ENCODE measurements at places on chromosomes 6 and 20.
A peak's percentile ranks its signal among the peaks of the same experiment; 100 is the strongest.

GRCh38 chr6:69796073-69796641 lies 653 bp downstream of the LMBRD1 start:
- peak; percentile 61 for DNase-seq

GRCh38 chr6:25731721-25732120 lies 22.8 kb upstream of the SLC17A4 start:
- no peak for DNase-seq

DNA sequence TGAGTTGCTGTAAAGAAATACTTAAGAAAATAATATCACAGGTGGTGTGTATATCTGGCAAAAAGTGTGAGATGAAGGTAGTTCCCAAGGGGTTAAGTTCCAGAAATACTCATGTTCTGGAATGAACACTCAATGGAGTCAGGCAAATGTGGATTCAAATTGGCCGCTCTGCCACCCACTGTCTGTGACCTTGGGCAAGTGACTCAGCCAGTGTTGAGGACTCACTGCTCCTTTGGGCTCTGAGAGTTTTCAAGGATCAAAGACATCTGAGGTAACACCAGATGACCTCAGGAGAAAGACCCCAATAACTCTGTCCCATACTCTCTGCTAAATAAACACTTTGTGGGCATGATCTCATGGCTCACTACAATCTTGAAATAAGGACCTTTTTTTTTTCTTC lies 59.2 kb upstream of the EYA2 start:
- DNase-seq, result no peak

GRCh38 chr6:56752009-56752408 lies 109.3 kb upstream of the DST start:
- no peak for DNase-seq

DNA sequence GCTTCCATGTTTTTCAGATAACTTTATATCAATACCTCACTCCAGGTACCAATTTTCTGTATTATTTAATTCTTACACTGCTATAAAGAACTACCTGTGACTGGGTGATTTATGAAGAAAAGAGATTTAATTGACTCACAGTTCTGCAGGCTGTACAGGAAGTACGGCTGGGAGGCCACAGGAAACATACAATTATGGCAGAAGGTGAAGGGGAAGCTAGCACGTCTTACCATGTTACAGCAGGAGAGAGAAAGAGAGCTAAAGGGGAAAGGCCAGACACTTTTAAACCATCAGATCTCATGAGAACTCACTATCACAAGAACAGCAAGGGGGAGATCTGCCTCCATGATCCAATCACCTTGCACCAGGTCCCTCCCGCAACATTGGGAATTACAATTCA lies 119.1 kb upstream of the BMP5 start:
- no peak for DNase-seq

DNA sequence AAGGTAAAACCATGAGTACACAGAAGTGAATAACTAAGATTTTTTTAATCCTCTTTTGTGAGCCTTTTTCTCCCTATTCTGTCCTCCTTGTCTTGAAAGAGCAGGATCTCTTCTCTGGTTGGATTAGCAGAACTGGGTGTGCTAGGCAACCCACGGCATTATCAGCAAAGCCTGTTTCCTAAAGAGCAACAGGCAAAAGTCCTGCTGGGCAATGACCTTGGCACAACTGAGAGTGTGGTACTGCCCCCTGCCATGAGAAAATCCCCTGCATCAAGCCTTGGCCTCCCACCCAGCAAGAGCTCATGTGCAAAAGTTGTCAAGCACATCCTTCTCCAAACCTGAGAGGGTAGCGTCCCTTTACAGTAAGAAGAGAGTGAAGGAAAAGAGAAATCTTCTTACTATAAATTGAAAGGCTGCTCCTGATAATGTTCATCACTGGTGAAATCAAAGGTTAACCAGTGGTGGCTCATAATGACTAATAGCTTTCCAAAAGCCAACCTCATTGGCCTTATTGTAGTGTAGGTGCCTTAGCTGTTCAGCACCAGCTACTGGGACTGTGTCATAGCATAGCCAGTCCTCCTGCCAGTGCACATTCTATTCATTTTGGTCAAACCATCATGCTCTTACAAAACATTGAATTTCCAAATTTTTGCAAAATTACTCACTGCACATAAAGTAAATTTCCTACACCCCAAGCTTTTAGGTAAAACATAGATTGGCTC lies 17.1 kb downstream of the KIF6 start:
- no peak for DNase-seq

DNA sequence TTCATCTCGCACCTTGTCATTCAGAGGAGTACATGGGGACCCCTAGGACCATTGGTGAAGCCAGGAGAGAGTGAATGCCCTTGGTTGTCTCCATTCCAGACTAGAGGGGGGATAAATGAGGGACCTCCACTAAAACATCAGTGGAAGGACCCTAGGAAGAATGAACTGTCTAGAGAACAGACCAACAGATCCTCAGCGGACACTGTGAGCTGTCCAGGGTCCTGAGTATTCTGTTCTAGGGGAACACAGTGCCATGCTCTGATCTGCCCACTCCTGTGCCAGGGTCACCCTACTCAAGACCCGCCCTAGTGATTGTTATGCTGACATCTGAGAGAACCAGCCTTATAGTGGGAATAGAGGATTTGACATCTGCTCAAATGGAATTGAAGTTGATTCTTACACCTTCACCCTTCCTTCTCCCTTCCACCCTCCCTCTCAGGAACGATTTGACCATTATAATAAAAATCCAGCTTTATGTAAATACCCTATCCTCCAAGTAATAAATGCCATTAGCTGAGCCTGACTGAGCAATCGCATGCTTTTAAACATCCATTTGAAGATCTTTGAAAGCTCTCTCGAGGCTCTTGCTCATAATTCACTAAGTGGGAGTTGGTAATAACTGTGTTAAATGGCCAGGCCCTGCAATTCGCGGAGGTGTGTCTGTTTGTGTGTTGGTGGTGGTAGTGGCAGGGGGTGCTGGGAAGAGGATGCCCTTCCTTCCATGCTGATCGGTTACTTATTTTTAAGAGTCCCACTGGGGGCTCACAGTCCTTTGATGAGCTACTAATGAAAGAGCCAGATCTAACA lies 43.6 kb upstream of the SLC32A1 start:
- no peak for DNase-seq

- no peak for DNase-seq
Observed at GRCh38 chr6:5053038-5053437, 32.1 kb upstream of the PPP1R3G start.

DNA sequence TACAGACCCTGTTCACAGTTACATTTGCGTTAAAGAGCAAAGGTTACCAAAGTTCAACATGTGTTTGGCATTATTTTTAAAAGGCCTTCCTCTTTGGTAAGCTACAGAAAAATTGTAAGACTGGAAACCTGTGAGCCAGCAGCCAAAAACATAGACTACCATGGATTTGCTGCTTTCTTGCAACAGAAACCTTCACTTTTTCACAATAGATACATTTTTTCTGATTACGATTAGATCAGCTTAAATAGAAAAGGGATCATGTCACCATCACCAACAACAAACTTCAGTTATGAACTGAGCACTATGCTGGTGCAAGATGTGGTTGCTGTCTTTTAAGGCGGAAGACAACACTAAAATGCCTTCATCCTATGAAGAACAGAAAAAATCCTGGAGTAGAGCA lies 112.3 kb upstream of the MARCKS start:
- no peak for DNase-seq

DNA sequence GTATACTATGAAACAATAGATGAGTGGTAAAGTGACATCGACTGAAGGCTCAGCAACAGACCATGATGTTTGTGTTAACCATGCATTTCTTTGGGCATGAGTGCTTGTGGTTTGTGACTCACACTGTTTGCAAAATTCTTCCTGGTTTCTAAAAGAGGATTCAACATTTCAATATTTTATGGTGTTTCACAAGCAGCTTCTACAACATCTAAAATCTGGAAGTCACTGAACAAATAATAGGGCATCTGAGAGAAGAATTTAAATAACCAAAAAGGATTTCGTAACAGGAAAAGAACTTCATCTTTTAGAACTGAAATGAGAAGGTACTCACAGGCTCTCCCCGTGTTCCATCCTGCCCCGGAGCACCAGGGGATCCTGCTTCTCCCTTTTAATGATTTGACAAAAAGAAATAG lies 146.2 kb downstream of the COL21A1 start:
- DNase-seq, result no peak

GRCh38 chr6:161890133-161890831 lies 616.4 kb upstream of the AGPAT4 start:
- no peak for DNase-seq

DNA sequence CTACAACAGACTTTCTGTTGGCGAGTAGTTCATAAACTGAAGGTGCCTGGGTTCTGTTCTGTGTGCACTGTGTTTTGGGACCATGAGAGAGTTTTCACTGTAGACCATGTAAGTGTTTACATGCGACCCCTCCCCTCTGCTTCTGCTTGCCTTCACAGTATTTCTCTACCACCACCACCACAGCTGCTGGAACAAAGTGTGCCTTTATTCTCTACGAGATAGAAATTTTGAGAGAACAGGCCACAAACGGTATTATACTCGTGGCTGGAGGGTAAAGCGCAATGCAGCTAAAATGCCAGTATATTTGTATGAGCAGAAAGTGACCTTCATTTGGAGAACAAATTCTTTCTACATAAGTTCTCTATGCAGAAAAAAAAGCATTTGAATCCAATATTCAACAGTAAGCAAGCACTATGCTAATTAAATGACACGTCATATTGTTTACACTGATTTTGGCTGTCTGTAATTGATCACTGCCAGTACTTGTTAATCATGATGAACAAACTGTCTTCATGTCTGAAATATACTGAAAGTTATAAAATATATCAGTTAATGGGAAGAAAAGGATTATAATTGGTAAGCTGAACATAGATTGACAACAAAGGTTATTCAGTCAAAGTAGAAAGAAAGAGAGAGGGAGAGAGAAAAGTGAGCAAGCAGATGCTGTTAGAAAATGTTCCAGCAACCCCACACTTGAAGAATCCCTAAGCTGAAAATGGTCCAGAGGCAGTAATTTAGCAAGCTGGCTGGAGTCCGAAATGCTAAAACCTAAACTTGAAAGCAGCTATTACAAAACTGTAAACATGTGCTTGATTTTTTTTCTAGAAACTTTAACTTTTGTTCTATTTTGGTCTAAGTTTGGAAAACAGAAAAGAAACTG lies 8.8 kb downstream of the CLDN20 start:
- DNase-seq, result no peak

GRCh38 chr6:28600245-28600644 lies 74.6 kb downstream of the GPX5 start:
- no peak for DNase-seq

DNA sequence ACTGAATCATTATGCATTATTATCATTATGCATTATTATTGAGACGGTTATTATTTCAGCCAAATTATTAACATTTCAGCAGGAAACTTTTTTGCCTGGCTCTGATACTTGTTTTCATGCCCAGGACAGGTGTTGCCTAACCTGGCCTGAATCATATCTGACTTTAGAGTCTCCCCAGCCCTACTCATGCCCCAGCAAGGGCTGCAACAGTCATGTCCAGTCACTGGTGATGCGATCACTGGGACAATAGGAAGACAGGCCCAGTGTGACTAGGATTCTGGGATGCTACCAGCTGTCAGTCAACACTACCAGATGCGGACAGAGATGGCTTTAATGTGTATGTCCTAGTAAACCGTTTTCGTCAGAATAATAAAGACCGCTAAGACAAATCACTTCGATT lies 285.0 kb downstream of the KHDC1L start:
- DNase-seq, result no peak

- DNase-seq, result no peak
Observed at GRCh38 chr6:69852706-69853105, 13.7 kb upstream of the COL19A1 start.

DNA sequence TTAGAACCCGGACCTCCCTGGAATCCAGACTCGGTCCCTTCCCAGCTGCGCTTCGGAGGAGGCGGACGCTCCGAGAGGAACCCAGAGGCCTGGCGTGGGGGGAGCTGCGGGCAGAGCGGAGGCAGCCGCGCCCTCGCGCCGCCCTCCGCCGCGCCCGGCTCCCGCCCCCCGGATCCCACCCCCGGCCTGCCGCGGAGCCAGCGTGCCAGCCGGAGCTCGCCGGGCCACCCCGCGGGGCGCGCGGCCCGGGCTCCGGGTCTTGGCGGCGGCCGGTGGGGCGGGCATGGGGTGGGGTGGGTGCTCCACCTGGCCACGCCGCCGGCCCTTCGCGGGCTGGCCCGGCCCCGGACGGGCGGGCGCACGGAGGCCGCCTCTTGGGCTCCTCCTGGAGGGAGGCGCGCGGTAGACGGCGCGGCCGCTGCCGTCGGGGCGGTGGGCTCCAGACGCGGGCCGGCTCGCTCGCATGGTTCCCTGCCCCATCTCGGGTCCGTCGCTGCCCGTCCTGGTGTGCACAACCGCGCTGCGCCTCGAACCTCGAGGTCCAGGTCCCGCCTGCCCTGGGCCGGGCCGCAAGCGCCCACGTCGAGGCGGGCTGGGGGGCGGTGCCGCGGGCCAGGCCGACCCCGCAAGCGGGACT lies 592 bp upstream of the CDYL start:
- peak; percentile 62 for DNase-seq

GRCh38 chr6:39080246-39080875 lies 31.8 kb downstream of the GLP1R start:
- no peak for DNase-seq

- no peak for DNase-seq
Observed at GRCh38 chr6:5728351-5729079, 278.2 kb downstream of the NRN1 start.

GRCh38 chr20:59405226-59406200 lies 105.1 kb downstream of the EDN3 start:
- DNase-seq, result no peak

DNA sequence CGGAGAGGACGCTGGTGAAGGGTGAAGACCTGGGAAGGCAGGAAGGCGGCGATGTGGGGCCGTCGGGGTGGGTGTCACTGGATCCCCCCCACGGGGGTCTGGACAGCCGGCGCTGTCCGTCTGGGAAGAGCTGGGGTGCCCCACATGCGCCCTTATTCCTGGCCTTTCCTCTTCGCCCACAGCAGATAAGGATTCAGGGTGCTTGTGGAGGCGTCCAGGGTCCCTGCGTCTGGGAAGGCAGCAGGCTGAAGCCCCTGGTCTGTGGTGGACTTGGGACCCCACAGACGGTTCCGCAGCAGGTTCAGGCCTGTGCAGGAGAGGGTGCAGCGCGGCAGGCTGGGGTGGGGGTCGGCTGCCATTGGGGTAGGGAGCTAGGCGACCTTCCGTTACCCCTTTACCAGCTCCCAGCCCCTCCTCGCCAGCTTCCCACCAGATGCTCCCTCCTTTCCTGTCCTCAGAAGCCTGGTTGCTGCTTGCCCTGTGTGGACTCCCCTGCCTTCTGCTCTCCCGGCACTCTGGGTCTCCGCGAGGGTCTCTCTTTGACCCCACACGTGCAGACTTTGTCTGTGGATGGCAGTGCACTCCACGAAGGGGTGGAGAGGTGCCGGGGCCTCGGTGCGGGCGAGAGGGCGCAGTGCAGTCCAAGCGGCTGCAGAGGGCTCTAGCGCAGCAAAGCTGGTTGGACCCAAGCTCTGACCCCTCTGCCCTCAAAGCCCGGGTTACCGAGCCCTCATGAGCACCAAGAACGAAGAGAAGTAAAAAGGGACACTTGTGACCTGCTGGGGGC lies 2.1 kb upstream of the GATA5 start:
- DNase-seq, result no peak

DNA sequence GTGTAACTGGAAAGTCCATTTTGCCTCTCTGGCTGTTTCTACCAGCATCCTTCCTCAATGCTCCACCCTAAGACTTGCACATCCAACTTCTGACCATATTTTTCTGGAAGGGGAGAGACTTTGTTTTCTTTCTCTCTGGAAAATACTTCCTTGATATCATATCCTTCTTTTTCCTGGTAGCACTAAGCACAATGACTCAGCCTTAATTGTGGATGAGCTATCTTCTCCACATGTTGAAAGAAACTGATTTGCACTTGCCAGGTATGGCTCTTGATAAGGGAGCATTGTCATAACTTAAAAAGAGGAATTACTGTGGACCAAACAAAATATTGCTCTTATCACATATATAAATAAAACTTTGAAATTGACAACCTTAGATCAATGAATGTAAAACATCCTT lies 30.1 kb upstream of the IBTK start:
- no peak for DNase-seq
